ENCODE measurements at places on chromosomes 1 and 21.

DNA sequence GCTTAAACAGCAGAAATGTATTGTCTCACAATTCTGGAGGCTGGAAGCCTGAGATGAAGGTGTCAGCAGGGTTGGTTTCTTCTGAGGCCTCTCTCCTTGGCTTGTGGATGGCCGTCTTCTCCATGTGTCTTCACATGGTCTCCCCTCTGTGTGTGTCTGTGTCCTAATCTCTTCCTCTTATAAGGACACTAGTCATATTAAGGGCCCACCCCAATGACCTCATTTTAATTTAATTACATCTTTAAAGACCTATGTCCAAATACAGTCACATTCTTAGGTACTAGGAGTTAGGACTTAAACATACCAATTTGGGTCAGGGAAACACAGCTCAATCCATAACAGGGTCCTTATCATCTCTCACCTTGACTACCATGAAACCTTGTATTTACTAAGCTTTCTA lies 14.8 kb upstream of the OLIG2 start:
- no peak for DNase-seq

DNA sequence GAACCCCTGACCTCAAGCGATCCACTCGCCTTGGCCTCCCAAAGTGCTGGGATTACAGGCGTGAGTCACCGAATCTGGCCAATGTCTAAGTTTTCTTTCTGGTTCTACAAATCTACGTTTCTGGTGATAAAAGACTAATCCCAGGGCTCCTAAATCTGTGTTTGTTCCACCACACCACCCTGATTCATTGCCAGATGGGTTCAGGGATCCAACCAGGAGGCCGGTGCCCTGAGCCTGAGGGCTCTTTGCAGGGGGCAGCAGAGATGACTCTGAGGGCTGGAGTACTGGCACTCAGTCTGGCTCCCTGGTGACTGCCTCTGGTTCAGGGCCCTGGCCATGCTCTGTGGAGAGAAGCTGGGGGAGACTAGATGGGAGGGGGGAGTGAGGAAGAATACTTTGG lies 10.5 kb upstream of the OPRD1 start:
- no peak for DNase-seq

DNA sequence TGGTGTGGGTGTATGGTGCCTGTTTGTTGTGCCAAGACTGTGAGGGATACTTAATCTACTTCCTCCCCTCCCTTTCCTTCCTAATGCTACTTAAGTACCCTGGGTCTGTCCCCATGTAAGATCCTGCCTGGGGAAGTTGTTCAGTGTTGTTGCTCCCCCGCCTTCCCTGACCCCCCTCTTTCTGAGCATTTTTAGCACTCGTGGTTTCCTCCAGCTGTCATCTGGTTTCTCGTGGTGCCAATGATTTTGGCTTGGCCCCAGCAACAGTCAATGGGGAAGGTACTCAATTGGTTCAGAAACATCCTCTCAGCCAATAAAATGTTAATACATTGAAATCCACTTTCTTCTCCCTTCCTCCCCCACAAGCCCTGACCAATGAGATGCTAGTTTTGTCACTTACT lies 8.0 kb upstream of the B4GALT3 start:
- DNase-seq = peak; percentile 95

DNA sequence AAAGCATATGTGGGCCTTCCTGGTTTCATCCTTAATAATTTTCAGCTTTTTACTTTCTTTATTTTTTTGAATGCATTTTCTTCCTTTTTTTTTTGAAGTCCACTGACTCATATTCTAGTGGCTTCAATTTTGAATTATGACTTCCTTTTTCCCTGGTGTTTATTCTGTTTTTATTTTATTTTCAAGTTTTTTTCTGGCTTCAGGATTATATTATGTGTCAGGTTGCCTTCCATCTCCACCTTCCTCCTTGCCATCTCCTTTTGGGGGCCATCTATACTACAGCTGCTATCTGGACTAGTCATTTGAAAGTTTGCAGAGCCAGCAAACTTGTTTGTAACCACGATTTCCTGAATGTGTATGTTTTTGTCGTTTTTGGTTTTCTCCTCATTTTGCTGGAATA lies 117.6 kb downstream of the LEPR start:
- DNase-seq = no peak

DNA sequence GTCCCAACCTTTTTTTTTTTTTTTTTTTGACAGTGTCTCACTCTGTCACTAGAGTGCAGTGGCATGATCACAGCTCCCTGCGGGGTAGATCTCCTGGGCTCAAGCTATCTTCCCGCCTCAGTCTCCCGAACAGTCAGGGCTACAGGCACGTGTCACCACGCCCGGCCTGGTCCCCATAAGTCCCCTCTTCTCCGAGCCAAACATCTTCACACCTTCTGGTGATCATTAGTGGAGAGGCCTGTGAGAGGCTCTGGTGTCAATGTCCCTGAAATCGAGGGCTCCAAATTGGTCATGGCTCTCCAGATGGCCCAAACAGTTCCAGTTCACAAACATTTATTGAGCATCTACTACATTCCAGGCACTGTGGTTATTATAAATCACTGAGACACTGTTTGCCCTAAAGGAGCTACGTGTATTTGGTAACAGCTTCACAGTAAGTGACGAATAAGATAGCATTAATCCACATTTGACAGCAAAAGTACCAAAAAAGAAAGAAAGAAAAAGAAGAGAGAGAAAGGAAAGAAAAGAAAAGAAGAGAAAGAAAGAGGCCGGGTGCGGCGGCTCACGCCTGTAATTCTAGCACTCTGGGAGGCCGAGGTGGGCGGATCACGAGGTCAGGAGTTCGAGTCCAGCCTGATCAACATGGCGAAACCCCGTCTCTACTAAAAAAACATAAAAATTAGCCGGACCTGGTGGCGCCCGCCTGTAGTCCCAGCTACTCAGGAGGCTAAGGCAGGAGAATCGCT lies 867 bp upstream of the TIMM17A start:
- no peak for DNase-seq

GRCh38 chr1:8551057-8551456 lies 233.1 kb downstream of the SLC45A1 start:
- DNase-seq = no peak

- DNase-seq = no peak
Observed at GRCh38 chr1:198630863-198631262, 8.0 kb upstream of the PTPRC start.

- DNase-seq = no peak
Observed at GRCh38 chr1:181205901-181206300, 117.4 kb downstream of the IER5 start.

GRCh38 chr21:34582506-34583150 lies 32.3 kb downstream of the RCAN1 start:
- DNase-seq = peak; percentile 23

DNA sequence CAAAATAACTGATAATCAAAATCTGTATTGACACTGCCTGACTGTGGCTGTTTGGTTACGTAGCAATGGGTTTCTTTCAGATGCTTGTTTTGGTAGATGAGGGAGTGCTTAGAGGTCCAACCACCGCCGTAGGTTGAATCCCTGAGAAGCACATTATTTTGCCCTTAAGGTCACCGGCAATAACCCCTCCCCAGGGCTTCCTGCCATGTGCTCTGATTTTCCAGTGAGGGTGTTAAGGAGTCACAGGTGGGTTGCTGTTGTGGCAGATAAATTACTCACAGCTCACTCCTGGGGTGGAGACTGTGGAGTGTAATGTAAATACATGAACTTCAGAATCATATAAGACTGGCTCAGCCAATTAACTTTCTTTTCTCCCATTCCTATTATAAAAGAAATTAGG lies 81.5 kb upstream of the ZP4 start:
- no peak for DNase-seq

DNA sequence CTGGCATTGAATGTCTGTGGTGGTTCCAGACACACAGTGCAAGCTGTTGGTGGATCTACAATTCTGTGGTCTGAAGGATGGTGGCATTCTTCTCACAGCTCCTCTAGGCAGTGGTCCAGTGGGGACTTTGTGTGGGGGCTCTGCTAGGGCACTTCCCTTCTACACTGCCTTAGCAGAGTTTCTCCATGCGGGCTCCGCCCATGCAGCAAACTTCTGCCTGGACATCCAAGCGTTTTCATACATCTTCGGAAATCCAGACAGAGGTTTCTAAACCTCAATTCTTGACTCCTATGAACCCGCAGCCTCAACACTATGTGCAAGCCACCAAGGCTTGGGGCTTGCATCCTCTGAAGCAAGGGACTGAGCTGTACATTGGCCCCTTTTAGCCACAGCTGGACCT lies 43.0 kb downstream of the RGS18 start:
- DNase-seq = no peak

- no peak for DNase-seq
Observed at GRCh38 chr1:31412732-31413404, at the start of gene SERINC2. Gene SERINC2, plus strand, starts transcription at chr1:31413213. Its CDS starts 53 bp downstream, at chr1:31413266.

DNA sequence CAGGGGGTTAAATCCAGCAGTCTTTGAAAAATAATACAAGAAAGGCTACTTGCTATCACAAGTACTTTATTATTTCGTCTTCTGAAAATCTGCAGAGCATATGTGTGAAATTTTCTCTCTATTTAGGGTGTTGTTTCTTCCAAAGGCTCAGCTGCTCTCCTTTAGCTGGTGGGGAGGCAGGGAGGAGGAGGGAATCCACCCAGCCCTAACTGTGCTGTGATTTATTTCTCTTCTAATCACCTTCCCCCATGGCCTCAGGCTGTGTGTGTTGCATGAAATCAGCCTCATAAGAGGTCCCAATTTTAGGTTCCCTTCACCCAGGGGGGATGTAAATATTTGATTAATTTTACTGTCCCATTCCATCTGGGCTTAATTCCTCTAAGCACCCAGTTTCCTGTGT lies 77.6 kb upstream of the PGBD5 start:
- DNase-seq = peak; percentile 32

- peak; percentile 29 for DNase-seq
Observed at GRCh38 chr1:169112241-169112640, 5.8 kb downstream of the ATP1B1 start.

DNA sequence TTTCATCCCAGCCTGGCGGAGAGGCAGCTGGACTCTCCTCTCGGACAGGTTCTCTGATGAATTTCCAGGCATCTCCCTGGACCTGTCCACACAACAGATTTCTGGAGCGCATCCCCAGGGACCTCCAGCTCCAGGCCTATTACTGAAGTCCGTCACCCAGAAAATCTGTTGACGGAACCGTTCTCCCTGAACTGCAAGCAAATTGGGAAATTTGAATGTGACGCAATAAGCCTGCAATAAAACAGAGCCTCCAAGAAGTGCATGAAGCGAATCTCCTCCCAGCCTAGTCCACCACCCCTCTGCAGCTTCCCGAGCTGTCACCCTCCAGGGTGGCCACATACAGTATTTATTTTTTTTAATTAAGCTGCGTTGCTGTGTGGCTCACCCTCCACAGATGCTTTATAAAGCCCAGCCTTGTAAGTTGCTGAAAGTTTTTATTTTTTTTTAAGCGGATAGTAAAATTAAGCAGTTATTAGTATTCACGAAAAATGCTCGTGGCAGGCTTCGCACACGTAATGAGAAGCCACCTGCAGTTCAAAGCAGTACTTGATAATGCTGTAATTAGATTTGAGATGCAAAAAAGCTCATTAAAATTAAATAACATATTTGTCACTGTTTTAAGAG lies 173.3 kb downstream of the CAMTA1 start:
- DNase-seq = no peak

GRCh38 chr1:182713939-182714338 lies 29.6 kb upstream of the RGS8 start:
- no peak for DNase-seq

GRCh38 chr1:206663832-206664652 lies 20.7 kb upstream of the MAPKAPK2 start:
- peak; percentile 77 for DNase-seq

DNA sequence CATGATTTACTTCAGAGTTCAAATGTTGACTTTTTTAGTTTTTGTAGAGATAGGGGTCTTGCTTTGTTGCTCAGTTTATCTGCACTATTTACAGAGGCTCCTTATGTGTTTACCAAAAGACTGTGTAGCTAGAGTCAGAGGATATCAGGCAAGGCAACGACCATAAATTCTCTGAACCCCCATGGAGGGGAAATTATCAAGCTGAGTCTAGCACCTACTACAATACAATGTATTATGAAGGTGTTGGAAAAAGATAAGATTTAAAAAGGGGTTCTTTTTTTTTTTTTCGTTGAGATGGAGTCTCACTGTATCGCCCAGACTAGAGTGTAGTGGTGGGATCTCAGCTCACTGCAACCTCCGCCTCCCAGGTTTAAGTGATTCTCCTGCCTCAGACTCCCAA lies 16.4 kb downstream of the GMEB1 start:
- DNase-seq = no peak

DNA sequence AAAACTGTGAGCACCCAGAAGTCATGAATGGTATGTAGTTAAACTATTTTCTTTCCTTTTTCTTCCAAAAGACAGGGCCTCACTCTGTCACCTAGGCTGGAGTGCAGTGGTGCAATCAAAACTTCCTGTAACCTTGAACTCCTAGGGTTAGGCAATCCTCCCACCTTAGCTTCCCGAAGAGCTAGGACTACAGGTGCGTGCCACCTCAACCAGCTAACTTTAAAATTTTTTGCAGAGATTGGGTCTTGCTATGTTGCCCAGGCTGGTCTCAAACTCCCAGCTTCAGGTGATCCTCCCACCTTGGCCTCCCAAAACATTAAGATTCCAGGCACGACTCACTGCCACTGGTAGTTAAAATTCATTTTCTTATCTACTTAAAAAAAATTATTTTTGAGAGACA lies 62.5 kb downstream of the GATAD2B start:
- no peak for DNase-seq

GRCh38 chr1:118933051-118933781 lies 54.9 kb downstream of the TBX15 start:
- DNase-seq = no peak

GRCh38 chr21:42112857-42113256 lies 41.7 kb downstream of the UMODL1 start:
- DNase-seq = peak; percentile 73

DNA sequence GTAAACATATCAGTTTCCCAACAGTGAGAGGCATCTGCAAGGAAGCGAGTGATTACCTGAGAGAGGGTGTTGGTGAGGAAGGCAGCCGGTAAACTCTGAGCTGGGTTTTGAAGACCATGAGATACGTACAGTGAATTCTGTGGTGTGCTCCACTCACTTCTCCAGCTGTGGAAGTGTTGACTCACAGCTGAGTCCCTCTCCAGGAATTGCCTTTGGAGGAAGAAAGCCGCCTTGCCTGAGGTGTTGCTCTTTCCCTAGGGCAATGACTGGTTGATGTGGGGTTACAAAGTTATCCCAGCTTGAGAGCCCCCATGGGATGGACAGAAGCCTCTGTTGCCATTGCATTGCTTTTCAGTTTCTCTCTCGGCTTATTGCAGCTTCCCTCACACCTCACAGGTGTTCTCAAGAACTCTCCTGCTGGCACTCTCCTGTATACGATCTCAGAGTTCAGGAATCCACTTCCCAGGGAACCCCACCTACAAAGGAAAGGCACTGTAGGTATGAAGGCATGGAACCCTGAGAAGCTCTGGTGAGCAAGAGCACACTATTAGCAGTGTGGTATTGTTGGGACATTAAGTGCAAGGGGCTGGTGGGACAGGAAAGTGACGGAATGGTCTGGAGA lies 10.8 kb downstream of the NHLH1 start:
- no peak for DNase-seq

Measured in muscle of leg (tissue), 16 donors.